ENCODE measurements at places on chromosomes 7 and 10.

DNA sequence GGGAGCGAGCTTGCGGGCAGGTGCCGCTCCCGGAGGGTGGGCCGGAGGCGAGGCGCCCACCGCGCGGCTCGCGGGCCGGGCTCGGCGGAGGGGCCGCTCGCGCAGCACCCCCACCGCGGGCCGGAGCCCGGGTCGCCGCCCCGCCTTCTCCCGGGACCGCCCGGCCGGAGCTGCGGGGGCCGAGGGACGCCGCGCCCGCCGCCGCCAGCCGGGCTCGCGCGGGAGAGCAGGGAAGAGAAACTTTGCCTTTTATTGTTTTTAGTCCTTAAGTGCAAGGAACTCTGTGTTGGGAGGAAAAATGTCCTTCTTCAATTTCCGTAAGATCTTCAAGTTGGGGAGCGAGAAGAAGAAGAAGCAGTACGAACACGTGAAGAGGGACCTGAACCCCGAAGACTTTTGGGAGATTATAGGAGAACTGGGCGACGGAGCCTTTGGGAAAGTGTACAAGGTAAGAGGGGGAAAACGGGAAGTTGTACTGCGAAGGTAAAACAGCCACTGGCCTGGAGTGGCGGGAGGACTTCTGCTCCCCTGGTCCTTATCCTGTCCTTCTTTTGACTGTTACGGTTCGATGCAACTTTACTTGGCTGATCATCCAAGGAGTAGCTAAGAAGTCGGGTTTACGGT lies 620 bp downstream of the SLK start:
- DNase-seq = no peak

GRCh38 chr10:61910226-61910805 lies 8.8 kb downstream of the ARID5B start:
- no peak for DNase-seq

DNA sequence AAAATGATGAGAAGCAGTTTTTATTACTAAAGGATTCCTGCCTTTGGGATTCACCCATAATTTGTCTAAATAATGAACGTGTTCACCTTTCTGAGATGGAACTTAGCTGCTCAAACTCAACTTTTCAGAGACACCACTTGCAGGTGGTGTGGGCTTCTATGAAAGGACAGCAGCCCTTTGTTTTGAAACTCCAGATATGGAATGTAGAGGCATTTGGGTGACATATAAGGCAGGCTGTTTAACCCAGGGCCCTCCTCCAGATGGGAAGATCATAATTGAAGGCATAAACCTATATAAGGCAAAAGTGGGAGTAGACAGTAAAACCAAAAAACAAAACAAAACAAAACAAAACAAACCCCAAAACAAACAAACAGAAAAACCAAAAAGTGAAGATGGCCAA lies 11.9 kb upstream of the HUS1 start:
- no peak for DNase-seq

- DNase-seq = no peak
Observed at GRCh38 chr7:81111781-81112540, 193.1 kb upstream of the SEMA3C start.

- no peak for DNase-seq
Observed at GRCh38 chr7:31705377-31705776, 18.4 kb downstream of the PPP1R17 start.

DNA sequence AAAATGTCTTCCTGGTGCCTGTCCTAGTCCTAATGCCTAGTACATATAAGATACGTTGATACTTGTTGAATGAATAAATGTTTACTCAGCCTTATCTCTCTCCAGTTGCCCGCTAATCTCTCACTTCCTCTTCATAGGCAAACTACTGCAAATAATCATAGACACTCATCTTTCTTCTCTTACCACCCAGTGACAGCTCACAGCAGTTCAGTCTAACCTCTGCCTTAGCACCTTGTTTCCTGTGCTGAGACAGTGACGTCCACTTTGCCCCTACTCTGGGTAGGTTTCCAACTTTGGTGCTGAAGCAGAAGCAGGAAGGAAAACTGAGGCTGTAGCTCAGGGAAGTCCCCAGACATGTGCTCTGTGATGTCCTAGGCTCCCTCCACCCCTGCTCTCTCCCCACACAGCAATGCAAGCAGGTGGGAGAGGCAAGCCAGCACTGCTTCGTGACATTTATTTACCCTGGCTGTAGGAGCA lies 45.5 kb upstream of the RHOBTB1 start:
- no peak for DNase-seq

GRCh38 chr10:28315140-28315539 lies 12.3 kb upstream of the MPP7 start:
- DNase-seq = no peak

DNA sequence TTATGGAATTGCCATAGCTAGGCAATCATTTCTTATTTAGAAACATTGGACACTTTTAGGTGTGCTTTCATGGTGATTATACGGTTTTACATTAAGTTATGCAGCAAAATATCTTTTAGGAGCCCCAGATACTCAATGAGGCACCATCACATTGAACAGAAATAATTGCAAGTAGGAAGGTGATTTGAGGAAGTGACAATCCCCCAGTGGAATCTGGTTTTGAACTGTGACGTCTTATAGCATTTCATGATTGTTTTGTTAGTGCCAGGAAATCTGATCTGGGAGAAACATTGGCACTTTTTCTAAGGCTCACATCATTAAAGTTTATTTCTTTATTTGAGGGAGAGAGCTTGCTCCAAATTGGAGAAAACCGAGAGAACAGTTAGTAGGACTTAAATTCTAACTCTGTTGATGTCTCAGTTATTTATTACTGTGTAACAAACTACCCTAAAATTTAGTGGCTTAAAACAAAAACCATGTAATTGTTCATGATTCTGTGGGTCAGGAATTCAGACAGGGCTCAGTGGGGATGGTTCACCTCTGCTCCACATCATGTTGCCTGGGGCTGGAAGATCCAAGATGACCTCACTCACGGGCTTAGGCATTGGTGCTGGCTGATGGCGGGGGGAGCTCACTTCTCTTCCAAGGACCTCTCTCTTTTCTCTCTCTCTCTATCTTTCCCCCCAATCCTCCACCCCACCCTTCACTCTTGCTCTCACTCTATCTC lies 78.2 kb upstream of the STEAP1B start:
- DNase-seq = no peak

GRCh38 chr10:127976701-127977356 lies 69.9 kb downstream of the PTPRE start:
- DNase-seq = no peak

GRCh38 chr7:40267583-40267982 lies 132.8 kb downstream of the SUGCT start:
- DNase-seq = no peak

DNA sequence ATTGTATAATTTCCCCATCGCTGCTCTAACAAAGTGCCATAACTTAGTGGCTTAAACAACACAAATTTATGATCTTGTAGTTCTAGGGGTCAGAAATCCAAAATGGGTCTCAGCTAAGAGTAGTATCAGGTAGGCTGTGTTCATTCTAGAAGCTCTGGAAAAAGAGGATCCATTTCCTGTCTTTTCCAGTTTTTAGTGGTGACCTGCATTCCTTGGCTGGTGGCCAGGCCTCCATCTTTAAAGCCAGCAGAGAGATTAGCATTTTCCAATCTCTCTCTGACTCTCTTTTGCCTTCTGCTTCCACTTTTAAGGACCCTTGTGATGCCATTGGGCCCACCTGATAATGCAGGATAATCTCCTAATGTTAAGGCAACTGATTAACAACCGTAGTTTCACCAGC lies 41.0 kb upstream of the C10orf120 start:
- no peak for DNase-seq

- no peak for DNase-seq
Observed at GRCh38 chr7:157432541-157432956, 95.7 kb downstream of the DNAJB6 start.

GRCh38 chr10:89904755-89905154 lies 203.4 kb downstream of the KIF20B start:
- DNase-seq = no peak

DNA sequence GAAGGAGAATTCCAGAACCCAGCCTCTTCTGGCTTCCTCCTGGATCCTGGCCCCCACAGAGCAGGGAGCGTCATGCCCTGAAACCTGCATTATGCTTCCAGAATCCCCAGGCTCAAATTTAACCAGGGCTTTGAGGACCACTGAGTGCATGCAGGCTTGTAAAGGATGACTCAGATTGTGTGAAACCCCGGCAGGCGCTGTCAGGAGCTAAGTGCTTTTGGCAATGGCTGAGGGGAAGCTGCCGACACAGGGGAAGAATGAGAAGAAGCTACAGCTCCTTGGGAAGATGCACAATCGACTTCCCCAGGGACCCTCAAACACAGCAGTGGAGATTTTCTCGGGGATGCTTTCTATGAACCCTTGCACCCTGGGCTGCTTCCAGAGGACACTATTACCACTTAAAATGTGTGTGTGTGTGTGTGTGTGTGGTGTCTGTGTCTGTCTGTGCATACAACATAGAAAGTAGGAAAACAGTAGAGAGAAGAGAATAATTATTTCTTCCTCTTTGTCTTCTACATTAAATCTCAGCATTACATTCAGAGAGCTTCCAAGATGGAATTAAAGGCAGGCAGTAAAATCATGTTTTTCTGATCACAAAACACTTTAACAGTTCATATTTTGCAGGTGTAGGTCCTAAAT lies 183.5 kb upstream of the INHBA start:
- DNase-seq = no peak

GRCh38 chr10:132881186-132881920 lies 61.0 kb downstream of the CFAP46 start:
- no peak for DNase-seq

- no peak for DNase-seq
Observed at GRCh38 chr7:32536585-32536984, 41.3 kb downstream of the AVL9 start.

All from cortex of kidney (tissue), 1 donor.